ENCODE measurements at places on chromosomes 3 and 15.

DNA sequence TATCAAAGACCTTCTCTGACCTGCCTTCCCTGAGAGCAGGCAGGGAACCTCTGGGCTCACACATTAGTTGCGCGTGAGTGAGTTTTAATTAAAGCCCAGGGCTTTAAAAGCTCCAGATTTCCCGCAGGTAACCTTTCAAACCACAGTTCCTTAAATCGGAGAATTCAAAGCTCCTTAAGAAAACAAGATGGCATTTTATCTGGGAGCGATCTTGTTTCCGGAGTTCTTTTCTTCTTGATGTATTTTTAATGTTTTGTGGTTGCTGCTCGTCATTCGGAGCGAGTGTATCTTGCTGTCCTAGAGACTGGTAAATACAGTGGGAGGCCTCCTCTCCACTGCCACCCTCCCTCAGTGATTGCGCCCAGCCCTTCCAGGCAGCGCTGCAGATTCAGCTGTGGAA lies 284.3 kb downstream of the CLSTN2 start:
- no peak for DNase-seq

DNA sequence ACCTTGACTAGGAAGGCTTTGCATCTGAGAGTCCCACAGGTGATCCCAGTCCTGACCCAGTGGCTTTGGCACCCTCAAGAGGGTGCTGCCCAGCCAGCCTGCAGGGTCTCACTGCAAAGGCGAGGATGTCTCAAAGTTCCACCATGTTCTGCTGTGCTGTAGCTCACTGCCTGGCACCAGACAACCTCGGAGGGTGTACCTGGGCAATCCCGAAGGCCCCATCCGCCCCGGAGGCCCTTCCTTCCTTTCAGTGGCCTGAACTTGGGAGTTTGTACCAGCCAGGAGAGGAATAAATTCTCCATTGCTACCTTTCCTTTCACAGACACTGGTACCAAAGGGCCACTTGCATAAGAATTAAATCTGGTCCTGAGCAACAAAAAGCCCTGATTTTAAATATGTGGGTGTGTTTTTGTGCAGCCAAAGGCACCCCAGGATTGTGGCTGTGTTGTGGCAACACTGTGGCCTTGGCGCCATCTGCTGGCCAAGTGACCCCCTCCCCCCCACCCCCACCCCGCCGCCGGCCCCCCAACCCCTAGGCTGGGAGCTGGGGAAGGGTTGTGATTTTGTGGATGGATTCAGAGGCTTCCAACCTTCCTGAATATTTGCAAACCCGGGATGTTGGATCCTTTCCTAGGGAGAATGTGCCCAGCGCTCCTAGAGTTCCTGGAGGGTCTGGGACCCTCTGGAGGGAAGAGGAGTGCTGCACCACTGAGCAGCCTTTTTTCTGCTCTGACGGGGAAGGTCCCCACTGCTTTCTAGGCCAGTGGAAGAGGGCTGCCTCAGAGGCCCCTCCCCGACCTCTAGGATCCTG lies 9.7 kb upstream of the PTPN23 start:
- DNase-seq, result no peak

GRCh38 chr15:59689626-59690236 lies 611 bp upstream of the BNIP2 start:
- DNase-seq, result peak; percentile 46

DNA sequence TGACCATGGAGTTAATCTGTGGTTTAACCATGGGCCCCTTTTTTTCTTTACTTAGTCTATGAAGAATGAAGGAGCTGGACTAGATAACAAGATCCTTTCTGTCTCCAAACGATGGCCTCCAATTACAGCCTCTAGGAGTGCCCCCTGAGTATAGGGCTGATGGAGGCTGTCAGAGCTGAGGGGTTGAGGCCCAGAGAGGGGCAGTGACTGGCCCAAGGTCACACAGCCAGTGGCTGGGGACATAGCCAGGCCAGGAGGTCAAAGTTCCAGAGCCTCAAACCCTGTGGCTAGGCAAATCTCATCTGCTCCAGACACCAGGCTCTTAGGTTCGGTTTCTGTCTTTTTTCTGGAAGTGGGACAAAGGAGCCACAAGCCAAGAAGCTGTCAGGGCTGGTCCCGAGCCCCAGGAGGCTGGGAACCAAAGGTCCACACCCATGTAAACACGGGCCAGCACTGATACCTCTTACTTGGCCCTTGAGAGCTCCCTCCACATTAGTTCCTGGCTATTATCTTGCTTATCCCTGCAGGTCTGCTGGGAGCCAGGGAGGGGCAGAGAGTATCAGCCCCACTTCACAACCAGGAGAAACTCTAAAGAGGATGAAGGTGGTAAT lies 10.3 kb downstream of the RHOV start:
- DNase-seq, result no peak

- no peak for DNase-seq
Measured at GRCh38 chr3:48184299-48184698, 3.9 kb downstream of the CDC25A start.

- no peak for DNase-seq
Measured at GRCh38 chr3:151944356-151944755, 70.9 kb downstream of the SUCNR1 start.

DNA sequence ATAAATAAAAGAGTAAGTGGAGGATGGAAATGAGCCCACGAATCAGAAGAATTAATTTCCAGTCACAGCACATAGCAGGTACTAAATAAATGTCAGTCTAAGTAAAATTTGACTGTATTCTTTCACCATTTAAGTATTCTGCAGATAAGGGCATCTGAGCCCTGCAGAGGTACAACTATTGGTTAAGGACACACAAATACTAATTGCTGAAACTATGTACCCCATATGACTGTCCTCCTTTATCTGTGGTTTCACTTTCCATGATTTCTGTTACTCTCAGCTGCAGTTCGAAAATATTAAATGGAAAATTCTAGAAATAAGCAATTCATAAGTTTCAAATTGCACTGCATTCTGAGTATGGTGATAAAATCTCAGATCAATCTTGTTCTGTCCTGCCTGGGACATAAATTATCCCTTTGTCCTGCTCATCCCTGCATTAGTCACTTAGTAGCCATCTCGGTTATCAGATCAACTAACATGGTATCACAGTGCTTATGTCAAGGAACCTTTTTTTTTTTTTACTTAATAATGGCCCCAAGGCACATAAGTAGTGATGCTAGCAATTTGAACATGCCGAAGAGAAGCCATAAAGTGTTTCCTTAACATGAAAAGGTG lies 95.1 kb downstream of the LSAMP start:
- no peak for DNase-seq

DNA sequence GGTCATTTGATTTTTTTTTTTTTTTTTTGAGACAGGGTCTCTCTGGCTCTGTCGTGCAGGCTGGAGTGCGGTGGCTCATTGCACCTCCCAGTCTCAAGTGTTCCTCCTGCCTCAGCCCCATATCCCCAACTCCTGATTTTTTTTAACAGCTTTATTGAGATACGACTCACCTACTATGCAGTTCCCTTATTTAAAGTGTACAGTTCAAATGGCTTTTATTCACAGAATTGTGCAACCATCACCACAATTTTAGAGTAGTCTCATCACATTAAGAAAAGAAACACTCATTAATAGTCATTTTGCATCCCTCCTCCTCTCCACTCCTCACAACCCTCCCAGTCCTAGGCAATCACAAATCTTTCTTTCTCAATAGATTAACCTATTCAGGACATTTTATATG lies 1.9 kb upstream of the TRA2B start:
- no peak for DNase-seq

Data from stimulated activated naive B cell treated with anti-CD40 and anti-IgM and Interleukin-4, amounts not matched to agents 10 μg/mL and 1 μg/mL and 100 μg/mL, for 72 hours (primary cell).